ENCODE measurements at places on chromosomes 1 and 21.
A peak's percentile ranks its signal among the peaks of the same experiment; 100 is the strongest.

DNA sequence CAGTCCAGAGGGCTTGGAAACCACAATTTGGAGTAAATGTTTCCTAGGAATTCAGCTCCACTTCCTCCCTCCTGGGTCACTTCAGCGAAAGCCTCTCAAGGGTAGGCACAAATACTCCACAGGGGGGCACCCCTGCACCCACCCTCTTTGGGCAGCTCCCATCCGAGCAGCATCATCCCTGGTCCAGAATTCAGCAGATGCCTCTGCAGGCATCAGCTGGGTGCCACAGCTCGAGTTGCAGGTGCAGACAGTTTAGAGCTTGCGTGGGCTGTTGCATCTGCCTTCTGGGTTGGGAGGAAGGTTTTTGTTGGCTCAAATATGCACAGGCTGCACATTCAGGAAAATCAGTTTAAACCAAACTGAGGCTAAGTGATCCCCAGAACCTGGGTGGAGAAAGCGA, 25.0 kb downstream of the KANK4 start:
- DNase-seq: no peak

GRCh38 chr1:51230501-51231078, 5.5 kb upstream of the RNF11 start:
- DNase-seq: no peak

DNA sequence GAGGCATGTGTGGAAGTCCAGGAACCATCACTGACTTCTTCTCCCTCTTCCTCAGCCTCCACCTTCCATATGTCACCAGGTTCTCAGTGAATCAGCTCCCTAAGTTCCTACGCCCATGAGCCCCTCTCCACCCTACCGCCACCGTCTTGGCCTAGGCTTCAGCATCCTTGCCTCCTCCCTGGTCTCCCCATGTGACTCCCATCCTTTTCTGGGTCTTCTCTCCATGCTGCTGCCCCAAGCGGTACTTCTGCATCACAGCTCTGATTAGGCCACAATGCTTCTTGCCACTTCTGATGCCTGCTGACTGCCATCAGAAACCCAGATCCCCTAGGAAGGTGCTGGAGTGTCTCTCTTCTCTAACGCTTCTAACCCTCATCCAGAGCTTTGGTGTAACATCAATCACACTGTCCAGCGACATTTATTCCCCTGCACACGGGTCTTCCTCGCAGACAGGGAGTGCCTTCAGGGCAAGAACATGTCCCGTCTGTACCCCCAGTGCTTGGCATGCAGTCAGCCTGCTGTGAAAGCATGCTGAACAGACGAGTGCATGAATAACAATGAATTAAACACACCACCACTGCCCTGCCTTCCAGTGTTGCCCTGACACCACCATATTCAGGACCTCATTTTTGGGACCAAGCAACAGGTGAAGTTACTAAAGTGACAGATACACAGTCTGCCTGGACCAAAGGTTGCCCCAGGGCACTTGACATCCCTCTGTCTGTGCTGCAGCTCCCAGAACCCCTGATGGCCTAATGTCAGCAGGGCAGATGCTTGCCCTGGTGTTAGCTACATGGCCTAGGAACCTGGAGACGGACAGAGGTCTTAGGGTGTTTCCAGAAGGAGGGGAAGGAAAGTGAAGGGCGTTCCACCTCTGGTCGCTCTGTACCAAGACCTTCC, 158.7 kb upstream of the EDN2 start:
- DNase-seq: no peak

DNA sequence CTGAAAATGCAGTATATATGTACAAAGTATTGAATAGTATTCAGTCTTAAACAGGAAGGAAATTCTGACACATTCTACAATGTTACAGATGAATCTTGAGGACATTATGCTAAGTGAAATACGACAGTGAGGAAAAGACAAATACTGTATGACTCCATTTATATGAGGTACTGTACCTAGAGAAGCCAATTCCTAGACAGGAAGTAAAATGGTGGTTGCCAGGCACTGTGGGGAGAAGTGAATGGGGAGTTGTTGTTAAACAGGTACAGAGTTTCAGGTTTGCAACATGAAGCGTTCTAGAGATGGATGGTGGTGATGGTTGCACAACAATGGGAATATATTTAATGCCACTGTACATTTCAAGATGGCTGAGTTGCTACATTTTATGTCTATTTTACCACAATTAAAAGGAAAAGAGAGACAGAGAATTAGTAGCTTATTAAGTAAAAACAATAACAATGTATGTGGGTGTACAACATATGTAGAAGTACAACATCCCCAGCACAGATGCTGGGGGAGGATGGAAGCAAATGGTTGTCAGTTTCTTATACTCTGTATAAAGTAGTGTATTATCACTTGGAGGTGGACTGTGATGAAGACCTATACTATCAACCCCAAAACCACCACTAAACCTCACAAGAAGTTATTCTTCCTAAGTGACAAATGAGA, 3.9 kb upstream of the RAB4A start:
- DNase-seq: no peak

- peak; percentile 100 for DNase-seq
Observed at GRCh38 chr1:85607126-85607920, 26.8 kb downstream of the CCN1 start.

All from cardiac fibroblast (primary cell).